ENCODE measurements at places on chromosomes 3 and 15.

DNA sequence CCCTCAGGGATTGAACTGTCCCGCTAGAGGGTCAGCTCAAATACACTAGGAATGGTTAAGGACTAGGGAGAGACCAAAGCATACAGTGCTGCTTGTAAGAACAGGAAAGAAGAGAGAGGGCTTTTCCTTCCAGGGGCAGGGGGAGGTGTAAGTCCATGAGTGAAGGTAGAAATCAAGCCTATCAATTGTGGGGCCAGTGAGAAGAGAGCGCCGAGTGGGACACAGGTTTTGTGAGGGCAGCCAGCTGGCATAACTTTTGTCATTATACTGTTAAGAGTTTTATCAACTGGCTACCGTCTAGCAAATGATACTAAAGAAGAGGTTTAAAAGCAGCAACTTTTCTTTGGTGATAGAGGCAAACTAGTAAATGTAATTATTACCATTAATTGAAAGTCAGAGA, 45.0 kb downstream of the LMCD1 start:
- DNase-seq, result no peak

DNA sequence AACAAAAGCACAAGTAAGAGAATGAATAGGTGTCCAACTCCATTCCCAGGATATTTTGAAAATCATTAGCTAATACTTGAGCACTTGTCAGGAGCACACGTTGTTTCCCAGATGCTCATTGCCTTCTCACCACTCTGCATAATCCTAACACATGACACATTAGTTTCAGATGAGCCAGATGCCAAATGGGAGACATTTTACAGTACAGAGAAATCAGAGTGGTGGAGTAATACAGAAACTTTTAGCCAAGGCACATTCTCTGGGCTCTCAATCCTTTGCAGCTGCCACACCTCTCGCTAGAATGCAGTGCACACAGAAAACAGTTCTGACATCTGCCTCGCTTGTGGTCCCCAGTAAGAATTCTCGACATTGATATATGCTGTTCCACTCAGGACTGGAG, 76.6 kb downstream of the P3H2 start:
- no peak for DNase-seq

DNA sequence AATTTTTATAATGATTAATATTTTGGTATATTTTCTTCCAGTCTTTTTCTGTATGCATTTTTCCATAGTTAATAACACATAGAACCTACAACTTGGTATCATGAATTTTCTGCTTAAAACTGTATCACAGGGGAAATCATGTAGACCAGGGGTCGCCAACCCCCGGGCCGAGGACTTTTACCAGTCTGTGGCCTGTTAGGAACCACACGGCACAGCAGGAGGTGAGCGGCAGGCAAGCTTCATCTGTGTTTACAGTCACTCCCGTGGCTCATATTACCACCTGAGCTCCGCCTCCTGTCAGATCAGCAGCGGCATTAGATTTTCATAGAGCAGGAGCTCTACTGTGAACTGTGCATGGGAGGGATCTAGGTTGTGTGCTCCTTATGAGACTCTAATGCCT, 54.7 kb downstream of the RPL22L1 start:
- no peak for DNase-seq

DNA sequence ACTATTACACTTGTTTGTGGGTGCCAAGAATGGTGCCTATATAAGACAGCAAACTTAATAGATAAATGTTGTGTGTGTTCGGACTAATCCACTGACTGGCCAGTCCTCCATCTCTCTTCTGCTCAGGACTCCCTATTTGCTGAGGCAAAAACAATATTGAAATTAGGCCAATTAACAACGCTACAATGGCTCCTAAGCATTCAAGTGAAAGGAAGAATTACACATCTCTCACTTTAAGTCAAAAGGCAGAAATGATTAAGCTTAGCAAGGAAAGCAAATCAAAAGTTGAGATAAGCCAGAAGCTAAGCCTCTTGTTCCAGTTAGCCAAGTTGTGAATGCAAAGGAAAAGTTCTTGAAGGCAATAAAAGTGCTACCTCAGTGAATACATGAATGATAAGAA, 126.9 kb downstream of the CCNL1 start:
- no peak for DNase-seq

DNA sequence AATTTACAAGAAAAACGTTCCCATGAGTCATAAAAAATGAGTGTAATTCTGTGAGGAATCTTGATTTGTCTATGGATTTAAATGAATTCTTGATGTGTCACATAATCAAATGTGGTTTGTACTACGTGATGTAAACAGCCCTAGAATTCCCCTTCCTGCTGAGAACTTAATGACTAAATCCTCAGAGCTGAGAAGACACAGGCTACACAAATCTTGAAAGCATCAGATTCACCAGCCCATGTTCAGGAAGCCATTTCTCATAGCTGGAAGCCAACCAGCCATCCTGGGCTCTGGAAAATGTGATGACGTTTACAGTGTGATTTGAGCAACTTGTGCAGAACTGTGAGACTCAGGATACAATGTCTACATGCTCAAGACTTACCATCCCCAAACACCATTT, 193.7 kb upstream of the MME start:
- DNase-seq, result peak; percentile 31

- DNase-seq, result peak; percentile 2
Observed at GRCh38 chr3:119175872-119176756, 2.7 kb downstream of the UPK1B start.

- DNase-seq, result peak; percentile 51
Observed at GRCh38 chr3:172461530-172462138, 13.4 kb upstream of the GHSR start.

DNA sequence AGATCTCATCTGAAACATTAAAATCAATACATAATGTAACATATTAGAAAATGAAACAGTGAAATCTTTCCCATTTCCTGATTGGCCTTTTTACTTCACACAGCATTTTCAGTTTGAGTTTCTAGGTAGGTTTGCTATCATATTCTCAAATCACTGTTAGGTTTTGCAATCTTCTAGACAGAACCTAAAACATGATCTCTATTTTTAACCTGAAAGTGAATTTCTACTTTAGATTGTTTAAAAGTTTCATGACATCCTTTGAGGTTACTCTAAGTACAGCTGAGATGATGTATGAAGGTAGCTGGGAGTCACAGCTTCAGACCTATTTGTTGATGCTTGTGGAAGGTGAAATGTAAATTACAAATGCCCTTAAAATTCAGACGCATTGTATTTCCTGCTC, 118.4 kb upstream of the GPR149 start:
- DNase-seq, result no peak

DNA sequence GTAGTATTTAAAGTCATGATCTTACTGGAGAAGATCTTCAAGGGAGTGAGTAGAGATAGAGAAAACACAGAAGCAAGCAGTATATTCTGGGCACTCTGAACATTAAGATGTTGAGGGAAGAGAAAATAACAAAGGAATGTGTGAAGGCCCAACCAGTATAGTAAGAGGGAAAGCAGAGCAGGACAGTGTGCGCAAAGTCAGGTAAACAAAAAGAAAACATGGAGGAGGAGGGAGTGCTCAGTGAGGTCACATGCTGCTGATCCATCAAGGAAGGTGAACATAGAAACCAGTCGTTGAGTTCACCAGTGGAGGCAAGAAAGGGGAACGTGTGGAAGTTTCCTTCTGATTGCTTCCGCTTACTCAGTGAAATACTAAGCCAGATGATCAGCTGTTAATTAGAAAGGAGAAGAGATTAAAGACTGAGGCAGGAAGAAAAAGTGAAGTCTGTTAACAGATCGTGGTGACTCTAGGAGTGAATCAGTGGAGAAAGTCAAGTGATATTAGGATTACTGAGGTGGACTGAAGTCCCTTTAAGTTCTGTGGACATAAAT, 47.2 kb downstream of the OPA1 start:
- DNase-seq, result peak; percentile 69

DNA sequence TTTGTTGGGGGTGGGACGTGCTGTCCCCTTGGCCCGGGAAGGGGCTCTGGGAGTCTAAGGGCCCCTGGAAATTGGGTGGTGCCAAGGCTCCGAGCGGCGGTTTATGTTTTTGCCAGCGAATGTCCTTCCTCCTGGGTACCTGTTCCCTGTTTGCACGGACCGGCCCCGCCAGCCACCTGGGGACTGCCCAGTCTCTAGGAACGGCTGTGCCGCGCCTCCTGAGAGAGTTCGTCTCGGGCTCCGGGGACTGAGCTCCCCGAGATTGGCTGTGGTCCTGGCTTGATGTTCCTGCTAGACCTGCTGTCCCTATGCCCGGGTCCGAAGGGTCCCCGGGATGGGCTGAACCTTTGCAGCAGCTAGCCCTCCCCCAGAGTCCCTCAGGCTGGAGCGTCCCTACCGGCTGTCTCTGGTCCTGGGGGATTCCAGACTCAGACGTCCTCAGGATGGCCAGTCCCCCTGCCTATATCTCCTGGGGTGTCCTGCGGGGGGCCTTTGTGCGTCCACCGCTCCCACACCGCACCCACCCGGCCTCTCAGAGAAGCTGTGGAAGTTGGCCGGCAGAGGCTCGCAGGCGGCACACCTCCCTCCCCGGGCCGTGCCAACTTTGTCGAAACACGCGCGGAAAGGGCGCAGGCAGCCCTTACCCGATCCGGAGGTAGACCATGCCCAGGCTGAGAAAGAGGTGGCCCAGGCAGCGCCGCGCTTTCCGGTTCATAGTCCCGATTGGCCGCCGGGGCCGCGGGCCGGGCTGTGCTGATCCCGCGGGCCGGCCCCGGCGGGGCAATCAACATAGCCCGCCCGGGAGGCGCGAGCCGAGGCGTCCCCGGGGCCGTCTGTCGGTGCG, 547 bp downstream of the WNT7A start:
- no peak for DNase-seq

DNA sequence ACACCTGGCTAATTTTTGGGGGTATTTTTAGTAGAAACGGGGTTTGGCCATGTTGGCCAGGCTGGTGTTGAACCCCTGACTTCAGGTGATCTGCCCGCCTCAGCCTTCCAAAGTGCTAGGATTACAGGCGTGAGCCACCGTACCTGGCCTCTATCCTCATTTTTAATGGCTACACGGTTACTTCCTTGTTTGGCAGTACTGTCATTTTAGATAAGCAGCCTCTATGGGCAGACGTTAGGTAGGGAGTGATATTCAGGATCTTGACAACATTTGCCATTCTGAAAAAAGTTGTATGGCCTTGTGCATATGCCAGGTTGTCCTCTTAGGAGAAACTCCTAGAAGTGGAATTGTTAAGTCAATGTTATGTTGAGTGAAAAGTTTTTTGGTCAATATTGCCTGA, 141.7 kb downstream of the ITPR1 start:
- DNase-seq, result no peak

DNA sequence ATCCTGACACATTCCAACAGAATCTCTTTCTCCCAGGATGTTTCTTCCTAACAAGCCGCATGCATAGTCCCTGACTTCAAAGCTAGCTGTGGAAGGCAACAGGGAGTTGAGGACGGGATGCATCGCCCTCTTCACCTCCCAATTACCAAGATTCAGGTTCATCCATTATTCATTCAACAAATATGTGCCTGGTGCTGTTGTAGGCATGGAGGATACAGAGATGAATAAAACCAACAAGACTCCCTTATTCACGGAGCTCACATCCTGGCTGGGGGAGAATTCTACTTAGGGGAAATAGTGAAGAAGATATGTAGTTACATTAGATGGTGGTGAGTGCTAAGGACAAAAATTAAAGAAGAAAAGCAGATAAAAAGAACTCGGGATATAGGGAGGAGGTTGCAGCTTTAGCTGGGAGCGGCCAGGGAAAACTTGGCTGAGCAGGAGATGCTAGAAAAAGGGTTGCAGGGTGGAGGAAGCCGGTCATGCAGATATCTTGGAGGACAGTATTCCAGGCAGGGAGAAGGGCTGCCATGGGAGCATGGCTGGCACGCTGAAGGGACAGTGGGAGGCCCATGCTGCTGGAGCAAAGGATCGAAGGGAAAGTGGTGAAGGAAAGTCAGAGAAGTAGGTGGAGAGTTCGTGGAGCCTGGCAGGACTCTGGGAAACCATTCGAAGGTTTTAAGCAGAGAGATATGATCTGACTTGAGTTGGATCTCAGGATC, 5.0 kb downstream of the ITGB5 start:
- DNase-seq, result no peak

GRCh38 chr3:151899996-151900395, 26.6 kb downstream of the SUCNR1 start:
- DNase-seq, result no peak

DNA sequence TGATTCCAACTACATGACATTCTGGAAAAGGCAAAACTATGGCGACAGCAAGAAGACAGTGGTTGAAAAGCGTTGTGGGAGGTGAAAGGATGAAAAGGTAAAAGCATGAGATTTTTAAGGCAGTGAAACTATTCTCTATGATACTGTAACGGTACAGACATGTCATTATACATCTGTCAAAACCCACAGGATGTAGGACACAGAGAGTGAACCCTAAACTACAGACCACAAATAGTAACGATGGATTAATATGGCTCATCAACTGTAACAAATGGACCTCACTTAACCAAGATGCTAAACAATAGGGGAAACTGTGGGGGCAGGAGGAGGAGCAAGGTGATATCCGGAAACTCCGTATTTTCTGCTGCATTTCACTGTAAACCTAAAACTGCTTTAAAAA, 39.1 kb downstream of the MYO9A start:
- DNase-seq, result no peak

DNA sequence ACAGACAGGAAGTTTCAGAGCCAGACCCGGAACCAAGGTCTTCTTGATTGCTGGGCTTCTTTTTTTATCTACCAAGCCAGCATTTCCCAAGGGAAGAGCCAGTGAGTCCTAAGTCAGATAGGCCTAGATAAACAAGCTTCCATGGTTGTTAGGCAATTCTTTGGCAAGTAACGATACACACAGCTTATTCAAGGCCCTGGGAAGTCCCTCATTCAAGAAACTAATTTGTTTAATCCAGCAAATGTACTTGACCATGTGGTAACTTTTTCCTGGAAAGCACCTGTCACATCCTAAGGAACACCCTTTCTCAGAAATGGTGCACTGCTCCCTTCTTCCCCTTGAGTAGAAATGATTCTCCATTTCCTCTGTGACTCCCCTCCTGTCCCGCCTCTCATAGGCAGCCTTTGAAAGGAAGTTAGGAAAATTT, 209.9 kb downstream of the ITPR1 start:
- DNase-seq, result no peak

GRCh38 chr3:173038484-173038871, 102.6 kb downstream of the SPATA16 start:
- DNase-seq, result no peak

DNA sequence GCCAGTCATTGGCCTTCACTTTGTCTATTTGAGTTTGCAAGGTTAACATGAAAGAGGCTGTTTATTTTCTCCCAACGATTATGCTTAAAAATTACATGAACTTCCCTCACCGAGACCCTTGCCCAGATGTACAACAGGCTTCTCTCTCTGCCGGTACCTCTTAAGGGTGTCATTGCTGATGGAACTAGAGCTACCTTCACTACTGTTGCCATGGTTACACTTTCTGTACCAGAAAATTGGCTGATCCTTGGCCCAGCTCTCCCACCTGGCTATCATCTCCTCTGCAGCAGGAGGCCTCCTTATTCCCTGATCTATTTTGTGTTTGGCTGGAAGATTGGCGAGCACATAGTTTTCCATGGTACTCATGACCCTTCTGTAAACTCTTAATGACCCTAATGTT, 24.0 kb upstream of the LIPC start:
- DNase-seq, result no peak

- no peak for DNase-seq
Observed at GRCh38 chr15:70483513-70483912, 279.8 kb downstream of the UACA start.

GRCh38 chr15:39286706-39287105, 294.2 kb upstream of the THBS1 start:
- DNase-seq, result no peak

- DNase-seq, result peak; percentile 41
Observed at GRCh38 chr15:57680021-57680420, 26.5 kb upstream of the POLR2M start.

Data from suppressor macrophage treated with lipopolysaccharide for 1 hour (primary cell).